ENCODE measurements at places on chromosomes 6 and 20.

DNA sequence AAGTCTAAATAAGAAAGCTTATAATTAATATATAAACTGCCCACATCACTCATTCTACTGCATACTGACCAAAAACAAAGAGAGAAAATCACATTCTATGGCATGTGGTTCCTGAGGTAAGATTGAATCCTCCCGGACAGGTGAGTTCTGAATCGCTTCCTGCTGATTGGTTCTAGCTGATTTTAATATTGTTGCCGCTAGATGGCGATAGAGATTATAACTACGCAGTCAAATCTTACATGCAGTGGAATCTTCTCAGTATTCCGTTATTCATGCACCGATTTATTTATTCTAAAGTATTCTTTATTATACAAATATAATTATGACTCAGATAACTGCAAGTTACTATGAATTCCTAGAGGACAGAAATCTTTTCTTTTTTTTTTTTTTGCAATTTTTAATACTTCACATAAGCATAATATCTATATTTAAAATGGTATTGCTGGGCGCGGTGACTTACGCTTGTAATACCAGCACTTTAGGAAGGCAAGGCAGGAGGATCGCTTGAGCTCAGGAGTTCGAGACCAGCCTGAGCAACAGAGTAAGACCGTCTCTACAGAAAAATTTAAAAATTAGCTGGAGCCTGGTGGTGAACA, 24.2 kb upstream of the TMX4 start:
- DNase-seq = no peak

- DNase-seq = no peak
Measured at GRCh38 chr6:119728220-119728750, 378.7 kb upstream of the MAN1A1 start.

DNA sequence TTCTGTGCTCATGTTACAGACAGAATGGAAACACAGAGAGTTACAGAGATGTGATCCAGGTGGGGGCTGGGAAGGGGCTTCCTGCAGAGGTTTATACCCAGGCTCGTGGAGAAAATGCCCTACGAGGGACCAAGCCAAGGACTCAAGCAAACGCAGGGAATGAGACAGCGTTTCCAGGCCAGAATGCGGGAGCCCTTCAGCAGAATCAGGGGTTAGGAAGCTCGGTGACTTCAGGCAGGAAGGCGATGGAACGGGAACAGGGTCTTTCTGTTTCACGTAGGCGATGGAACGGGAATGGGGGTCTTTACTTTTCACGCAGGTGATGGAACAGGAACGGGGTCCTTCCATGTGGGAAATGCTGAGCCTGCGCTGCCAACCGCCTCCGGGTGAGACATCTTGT, 82.6 kb downstream of the THBS2 start:
- no peak for DNase-seq

DNA sequence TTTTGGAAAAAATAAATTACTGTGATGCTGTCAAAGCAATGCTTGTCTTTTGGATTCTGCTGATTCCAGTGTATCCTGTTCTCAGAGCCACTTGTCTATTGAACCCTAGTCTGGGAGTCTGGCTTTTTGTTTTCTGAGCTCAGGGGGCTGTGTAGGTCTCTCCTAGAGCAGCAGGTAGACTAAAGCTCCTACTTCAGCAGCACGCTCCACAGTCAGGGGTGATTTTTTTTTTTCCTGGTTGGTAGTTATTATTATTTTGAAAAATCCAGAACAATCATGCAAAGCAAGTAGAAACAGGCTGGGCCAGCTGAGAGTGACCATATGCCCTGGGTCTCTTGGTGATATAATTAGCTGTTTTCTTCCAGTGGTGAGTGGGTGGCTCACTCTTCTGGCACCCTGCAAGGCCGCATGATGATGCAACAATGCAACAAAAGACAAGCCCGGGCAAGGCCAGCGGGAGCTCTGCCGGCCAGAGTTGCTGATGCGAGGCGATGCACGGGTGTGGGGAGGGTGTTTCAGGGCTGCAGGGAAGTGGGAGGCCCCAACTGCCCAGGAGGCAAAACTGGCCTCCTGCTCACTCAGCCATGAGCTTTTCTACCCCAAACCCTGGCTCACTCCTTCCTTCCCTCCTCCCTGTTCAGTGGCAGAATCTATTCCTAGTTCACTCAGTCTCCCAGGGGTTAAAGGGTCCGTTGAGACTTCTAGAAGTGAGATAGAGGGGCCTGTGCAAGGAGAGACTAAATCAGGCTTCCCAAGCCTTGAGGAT, 11.5 kb upstream of the CDKN1A start:
- DNase-seq = no peak

- no peak for DNase-seq
Measured at GRCh38 chr6:72741083-72741482, 119.2 kb downstream of the KCNQ5 start.

- no peak for DNase-seq
Measured at GRCh38 chr20:38290829-38291814, 12.8 kb upstream of the BPI start.

DNA sequence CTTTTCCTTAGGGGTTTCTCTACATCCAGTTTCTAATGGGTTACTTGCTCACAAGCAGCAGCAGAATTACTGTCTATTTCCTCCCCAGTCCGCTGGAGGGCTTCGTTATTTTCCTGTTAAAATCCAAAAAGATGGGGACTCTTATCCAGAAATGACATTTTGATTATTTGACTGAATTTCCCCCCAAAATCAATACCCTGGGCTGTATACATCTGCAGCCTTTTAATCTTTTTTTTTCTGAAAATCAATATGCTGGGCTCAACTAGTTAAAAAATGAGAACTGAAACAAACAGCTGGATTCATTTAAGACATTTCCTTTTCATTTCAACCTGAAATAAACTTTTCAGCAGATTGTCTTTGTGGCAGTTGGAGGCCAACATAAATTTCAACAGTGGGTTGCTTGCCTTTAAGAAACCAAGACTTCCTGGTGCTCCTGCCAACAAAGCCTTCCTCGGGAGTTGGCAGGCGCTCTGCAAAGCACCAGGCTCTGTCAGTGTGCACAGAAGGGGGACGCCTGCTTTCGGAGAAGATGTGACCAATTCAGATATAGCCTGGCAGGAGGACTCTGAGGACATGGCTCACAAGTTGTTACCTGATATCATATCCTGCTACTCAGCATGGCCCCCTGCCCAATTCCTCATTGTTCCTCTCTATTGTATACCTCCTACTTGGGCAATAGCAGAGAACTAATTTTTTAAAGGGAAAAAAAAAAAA, 204.7 kb upstream of the ARG1 start:
- no peak for DNase-seq

GRCh38 chr20:8082989-8083388, 49.1 kb upstream of the PLCB1 start:
- DNase-seq = no peak

DNA sequence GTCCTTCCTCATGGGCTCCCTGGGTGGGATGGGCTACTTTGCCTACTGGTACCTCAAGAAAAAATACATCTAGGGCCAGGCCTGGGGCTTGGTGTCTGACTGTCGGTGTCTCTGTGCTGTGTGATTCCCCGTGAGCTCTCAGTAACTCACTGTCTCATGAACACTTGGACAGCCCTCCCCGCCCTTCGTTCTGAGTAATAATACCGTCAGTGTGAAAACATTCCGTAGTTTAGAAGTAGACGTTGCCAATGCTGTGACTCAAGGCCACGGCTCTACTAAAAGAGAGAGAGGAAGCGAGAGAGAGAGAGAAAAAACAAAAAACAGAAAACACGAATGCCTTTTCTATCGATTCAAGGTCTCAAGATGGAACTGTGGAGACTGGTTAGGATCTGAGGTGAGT, 31.8 kb downstream of the FITM2 start:
- DNase-seq = no peak

DNA sequence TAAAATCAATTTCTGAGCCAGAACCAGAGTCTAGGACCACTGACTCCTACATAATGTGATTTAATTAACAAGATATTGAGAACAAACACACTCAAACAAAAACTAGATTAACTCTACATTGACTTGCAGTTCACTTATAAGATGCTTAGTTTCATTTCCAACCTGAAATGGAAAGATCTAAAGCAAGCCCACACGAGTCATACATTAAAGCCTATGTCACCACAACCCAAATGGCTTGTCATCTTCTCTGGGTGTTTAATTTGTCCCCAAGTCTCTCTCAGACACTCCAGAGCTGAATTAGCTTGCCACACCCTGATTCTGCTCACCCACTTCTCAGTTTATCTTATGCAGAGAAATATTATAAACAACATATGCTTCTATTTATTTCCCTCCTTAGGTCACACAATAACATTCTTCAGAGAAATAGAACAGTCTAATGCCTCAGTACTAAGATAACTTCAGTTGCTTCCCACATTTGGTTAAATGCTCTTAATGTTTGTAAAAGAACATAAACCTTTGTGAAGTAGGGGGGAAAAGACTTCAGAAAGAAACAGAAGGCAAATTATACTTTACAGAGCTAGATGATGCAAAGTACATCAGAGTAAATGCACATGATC, 8.8 kb upstream of the FBXO30 start:
- DNase-seq = no peak

- DNase-seq = no peak
Measured at GRCh38 chr6:26275663-26276062, 89.3 kb upstream of the BTN3A2 start.

DNA sequence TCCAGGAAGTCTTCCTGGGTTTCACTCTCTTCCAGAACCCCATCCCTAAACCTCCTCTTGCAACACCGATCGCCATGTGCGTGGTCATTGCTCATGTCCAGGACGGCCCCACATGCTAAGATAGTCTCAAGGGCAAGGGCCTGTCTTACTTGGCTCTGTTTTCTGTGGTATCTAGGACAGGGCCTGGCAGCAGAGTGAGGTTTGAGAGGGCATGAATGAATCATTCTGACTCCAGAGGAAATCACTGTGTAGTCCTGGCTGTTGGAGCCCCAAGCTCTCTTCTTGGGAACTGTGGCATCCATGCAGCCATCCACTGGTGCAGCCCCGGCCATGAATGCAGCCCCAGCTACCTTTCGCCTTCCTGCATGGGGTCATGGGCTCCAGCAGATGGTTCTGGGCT, 12.4 kb downstream of the SIRPA start:
- DNase-seq = no peak

GRCh38 chr6:83378621-83379388, 52.0 kb downstream of the ME1 start:
- no peak for DNase-seq

- no peak for DNase-seq
Measured at GRCh38 chr6:143205991-143206390, 145.3 kb downstream of the AIG1 start.

- no peak for DNase-seq
Measured at GRCh38 chr6:133314947-133315346, 73.8 kb downstream of the EYA4 start.

DNA sequence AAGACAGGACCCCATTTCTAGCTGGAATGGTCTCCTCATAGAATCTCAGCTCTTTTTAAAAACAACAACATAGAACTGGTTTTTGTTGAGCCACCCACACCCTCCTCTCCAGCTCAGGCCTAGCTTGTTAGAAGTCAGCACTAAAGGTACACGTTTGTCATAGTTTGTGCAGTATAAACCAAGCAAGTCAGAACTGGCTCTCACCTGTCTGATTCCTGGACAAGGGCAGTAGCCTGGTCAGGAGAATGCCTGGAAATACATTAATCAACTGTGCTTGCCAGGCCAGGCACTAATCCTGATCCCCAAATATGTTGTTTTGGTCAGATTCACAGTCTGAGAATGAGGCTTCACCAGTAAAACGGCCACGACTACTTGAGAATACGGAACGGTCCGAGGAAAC, 296.7 kb downstream of the ZFAND3 start:
- DNase-seq = no peak

- no peak for DNase-seq
Measured at GRCh38 chr6:112396221-112396620, 49.1 kb downstream of the RFPL4B start.

- no peak for DNase-seq
Measured at GRCh38 chr6:42742116-42742894, 3.6 kb downstream of the TBCC start.

DNA sequence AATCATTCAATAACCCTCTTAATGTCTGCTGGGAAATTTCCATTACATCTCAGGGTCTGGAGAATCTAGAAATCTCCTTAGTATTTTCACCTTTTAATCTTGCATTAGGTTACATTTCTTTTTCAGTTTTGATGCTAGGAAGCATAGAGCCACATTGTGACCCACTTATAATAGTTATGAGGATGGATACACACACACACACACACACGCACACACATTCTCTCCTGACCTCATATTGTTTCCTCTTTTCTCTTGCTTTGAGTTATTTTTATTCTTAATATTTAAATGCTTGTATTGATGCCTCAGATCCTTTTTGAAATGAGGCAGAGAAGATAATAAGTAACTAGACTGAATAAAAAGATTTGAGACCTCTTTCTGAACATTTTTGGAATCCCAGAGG, 128.4 kb downstream of the KLHL32 start:
- no peak for DNase-seq

DNA sequence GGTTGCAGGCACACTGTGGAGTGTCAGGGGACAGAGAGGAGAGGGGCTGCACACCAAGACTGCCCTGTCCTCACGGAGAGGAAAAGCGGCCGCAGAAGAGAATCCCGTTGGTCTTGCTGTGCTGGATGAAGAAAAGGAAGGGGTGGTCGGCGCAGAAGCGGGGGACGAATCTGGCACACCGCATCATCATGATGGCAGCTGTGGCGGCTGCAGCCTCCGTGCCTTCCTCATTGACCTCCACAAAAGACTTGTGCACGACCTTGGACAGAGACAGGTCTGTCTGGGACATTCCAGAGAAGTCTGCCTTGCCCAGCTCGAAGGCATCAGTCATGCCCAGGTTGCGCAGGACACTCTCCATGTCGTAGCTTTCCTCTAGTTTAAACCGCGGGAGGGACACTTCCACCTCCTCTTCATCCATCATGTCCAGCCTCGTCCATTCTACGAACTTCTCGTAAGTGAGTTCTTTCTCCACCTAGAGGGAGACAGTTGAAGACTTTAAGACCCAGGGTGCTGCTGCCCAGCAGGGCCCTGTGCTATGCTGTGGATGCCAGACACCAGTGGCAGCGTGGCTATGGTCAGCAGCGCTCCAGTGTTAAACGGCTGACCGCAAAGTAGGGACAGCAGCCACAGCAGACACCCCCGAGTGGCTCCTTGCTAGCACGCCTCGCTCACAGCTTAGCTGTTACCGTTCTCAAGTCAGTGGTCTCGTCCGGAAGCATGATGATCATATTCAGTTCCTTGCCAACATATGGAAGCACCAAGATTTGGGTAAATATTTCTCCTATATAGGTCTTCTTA, 22.9 kb downstream of the SERPINB6 start:
- no peak for DNase-seq

- DNase-seq = no peak
Measured at GRCh38 chr6:150491811-150492172, 107.9 kb upstream of the PLEKHG1 start.

- no peak for DNase-seq
Measured at GRCh38 chr20:58570204-58570859, 55.1 kb upstream of the APCDD1L start.

DNA sequence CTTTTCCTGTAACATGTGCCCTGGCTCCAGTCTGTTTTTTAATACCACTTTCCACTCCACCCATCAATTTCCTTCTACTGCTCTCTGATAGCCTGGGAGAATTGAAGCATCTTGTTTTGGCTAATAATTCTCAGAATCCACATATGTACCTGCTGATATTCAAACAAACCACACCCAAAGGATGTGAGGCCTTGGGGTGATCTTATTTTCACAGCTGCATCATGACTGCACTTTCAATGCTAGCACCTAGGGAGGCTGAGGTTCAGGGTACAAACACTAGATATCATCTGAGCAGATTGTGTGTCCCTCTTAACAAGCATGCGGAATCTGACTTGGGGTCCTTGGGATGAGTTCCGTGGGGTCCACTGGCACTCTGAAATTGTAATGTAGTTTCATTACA, 12.7 kb downstream of the FNDC1 start:
- DNase-seq = no peak

- no peak for DNase-seq
Measured at GRCh38 chr20:31870726-31871617, 538 bp downstream of the TTLL9 start.

GRCh38 chr6:63098789-63099188, 112.5 kb upstream of the FKBP1C start:
- DNase-seq = no peak
